Inflammatory macrophage (primary cell): ENCODE measurements at places on chromosomes 11 and 22.

GRCh38 chr22:20436307-20436767, 1.3 kb downstream of the SCARF2 start:
- no peak for DNase-seq

GRCh38 chr11:70763606-70764005, 365.3 kb downstream of the CTTN start:
- DNase-seq, result no peak

- no peak for DNase-seq
Measured at GRCh38 chr22:19065298-19065859, 56.8 kb downstream of the DGCR2 start.

DNA sequence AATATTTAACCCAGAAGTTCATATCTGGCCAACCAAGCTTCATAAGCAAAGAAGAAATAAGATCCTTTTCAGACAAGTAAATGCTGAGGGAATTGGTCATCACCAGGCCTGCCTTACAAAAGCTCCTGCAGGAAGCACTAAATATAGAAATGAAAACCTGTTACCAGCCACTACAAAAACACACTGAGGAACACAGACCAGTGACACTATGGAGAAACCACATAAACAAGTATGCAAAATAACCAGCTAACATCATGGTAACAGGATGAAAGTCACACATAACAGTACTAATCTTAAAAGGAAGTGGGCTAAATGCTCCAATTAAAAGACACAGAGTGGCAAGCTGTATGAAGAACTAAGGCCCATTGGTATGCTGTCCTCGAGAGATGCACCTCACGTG, 311.4 kb downstream of the DYNC2H1 start:
- DNase-seq, result no peak

- DNase-seq, result no peak
Measured at GRCh38 chr11:131146827-131147490, 223.5 kb upstream of the NTM start.

GRCh38 chr11:77191823-77192495, 63.9 kb downstream of the MYO7A start:
- no peak for DNase-seq

DNA sequence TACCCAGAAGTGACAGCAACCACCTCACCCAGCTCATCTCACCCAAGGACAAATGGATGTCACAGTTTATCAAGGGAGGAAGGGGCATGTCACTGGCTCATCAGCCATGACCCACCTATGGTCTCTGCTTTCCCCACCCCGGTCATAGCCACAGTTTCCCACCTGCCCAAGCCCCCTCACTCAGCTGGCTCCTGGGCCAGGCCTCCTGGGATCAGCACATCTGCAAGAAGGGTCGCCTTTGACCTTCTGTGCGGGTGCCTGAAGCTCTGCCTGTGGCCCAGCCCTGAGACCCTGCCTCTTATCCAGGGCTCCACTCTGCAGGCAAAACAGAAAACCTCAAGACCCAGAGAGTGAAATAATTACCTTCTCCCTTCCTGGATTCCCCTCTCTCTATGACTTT, 236.4 kb downstream of the BUD13 start:
- no peak for DNase-seq

DNA sequence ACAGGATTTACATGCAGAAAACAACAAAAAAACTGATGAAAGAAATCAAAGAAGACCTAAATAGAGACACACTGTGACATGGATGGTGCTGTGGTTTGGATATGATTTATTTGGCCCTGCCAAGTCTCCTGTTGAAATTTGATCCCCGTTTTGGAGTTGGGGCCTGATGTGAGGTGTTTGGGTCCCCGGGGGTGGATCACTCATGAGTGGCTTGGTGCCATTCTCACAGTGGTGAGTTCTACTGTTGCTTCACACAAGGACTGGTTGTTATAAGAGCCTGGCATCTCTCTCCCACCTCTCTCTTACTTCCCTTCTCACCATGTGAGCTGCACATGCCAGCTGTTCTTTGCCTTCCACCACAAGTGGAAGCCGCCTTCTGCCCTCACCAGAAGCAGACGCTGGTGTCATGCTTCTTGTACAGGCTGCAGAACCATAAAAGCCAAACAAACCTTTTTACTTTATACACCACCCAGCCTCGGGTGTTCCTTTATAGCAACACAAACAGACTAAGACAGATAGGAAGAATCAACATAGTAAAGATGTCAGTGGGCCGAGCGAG, 7.8 kb upstream of the RTL6 start:
- peak; percentile 8 for DNase-seq

- DNase-seq, result no peak
Measured at GRCh38 chr11:105574974-105575373, 34.9 kb upstream of the GRIA4 start.

DNA sequence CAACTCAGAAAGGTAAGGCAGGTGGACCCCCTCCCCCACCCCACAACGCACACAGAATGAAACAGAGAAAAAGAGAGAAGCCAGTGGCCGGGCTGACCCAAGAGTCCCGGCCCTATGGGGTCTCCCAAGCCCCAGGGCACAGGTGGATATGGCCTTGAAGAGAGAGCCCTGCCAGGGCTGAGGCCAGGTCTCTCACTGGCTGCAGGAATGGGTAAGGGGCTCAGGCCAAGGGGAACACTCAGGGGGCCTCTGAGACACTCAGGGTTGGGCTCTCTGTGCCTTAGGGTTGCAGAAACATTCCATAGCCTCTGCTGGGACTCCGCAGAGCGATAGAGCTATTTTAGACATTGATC, 98.0 kb downstream of the PDE2A start:
- no peak for DNase-seq

DNA sequence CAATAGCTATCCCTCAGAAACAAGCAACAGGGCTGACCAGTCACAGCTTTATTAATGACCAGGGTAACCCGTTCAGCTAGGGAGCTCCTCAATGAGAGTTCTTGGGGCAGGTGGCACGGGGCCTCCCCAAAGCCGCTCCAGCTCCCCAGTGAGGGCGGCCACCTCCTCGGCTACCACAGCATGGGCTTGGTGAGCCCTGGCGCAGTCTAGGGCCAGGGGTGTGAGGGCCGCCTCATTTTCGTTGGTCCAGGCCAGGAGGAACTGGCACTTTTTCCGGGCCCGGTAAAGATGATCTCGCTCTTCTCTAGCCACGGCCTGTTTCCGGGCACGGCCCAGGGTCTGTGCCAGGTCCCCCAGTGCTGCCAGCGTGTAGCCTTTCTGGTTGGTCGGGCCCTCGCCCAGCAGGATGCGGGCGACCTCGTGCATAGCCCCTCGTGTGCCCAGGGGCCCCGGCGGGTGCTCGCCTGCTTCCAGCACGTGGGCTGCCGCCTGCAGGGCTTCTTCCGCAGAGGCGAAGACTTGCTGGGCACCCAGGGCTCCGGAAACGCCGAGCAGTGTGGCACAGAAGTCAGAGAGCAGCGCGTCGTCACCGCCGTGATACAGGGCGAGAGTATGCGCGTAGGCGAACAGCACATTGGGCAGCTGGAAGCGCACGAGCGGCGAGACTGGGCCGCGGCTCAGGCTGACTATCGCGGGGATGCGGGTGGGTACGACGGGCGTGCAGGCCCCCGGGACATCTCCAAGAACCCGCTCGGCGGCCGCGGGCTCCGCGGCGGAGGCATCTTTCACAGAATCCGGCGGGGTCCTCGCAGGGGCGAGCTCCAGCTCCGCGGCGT, 913 bp downstream of the ZNHIT2 start:
- peak; percentile 43 for DNase-seq

DNA sequence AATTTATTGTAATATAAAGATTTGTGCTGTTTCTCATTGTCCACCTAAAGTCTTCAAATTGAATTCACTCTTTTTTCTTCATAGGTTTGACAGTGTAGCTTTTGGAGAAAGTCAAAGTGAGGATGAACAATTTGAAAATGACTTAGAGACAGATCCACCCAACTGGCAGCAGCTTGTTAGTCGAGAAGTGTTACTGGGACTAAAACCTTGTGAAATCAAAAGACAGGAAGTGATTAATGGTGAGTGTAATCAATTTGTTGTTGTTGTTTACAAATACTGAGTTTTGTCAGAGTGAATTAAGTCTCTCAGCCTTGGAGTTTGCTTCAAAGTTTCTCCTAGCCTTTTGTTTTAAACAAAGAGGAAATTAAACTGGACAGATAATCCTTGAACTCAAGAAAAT, 53.6 kb upstream of the GRIK4 start:
- DNase-seq, result no peak

GRCh38 chr22:41368543-41369423, 13.0 kb upstream of the TEF start:
- no peak for DNase-seq

- peak; percentile 10 for DNase-seq
Measured at GRCh38 chr11:114208377-114208776, 87.8 kb upstream of the NNMT start.
